ENCODE measurements at places on chromosomes 13 and 19. TPM values are rescaled to one million over a fixed set of nuclear protein-coding genes. Genes with fewer than 3 reads are reported as not detected.

Gene PLEKHA4
- 14.2 TPM for total RNA-seq

DNA sequence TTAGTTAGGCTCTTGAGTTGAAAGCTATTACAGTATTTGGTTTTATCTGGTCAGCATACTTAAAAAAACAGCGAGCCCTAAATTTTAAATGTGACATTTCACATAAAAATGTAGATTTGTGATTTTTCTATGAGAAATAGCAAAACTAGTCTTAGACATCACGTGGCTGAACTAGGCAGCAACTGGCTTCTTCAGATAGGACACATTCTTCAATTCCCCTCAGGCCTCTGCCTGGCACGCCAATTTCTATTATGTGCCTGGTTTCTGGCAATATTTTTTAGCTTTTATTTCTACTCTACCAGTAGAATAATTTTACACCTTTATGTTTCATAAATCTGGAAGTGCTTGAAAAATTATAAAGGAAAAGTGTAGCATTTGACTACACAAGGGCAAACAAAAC is 433.7 kb downstream of the DIAPH3 start:
- DNase-seq = no peak

Gene CHST8
- 0.89 TPM for total RNA-seq

Gene PSG11
- total RNA-seq = not detected

GRCh38 chr13:101127741-101128353 is 288.5 kb downstream of the NALCN start:
- DNase-seq = peak; percentile 66

GRCh38 chr19:53057904-53058580 is 13.5 kb downstream of the ERVV-2 start:
- peak; percentile 45 for DNase-seq

- DNase-seq = no peak
These were observed 21.1 kb downstream of the CHERP start for GRCh38 chr19:16520986-16521624.

Gene ONECUT3
- not detected for total RNA-seq

DNA sequence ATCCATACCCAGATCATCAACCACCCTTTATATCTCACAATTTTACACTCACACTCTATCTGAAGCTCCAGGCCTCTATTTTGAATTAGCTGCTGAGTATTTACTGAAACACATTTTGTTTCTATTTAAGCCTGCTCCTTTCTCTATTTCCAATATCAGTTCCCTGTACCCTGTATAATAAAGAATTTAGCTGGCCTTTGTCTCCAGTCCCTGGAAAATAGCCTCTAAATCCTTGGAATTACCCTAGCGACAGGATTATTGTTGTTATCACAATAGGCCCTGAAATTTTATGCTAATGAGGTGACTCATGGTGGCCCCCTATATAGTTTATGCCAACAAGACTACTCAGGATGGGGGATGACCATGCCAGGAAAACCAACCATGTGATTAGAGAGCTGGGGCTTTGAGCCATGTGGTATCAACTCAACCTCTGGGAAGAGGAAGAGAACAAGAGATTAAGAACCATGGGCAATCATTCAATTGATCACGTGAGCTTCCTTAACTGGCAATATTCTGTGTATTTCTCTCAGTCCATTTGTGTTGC is 72.7 kb downstream of the KATNAL1 start:
- DNase-seq = no peak

Gene ZNF790
- 6.3 TPM for total RNA-seq

DNA sequence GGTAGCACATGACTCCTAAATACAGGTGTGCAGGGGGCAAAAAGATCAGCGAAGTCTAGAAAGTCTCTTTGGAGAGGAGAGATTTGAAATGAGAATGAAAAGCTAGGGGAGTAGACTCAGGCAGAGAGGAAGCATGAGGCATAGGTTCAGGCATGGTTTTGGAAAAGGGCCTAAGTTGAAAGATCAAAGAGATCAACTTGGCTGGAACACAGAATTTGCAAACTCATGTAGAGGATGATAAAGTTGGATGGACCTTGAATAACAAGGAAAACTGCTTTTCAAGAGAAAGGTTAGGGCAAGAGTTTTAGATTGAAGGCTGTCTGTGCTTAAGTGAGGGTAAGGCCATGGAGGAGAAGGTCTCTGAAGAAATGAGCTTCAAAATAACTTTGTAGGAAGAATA is 47.4 kb upstream of the UBAC2 start:
- DNase-seq = peak; percentile 38

DNA sequence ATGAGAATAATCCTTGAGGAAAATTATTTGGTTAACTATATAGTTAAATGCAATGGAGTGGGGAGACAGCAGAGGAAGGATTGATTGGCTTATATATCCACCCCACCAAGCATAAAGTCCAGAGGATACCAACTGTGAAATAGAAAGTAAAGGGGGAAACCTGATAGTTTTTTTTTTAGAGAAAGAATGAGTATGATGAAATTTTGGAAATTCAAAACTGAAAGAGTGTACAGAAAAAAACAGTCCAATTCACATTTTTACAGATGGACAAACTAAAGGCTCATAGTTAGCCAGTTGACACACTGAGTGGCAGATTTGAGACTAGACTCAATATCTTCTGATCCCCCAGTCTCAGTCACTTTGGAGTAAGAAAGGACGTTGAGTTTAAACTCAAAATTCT is 51.1 kb downstream of the FNDC3A start:
- no peak for DNase-seq

Gene VRK3
- 25.4 TPM for total RNA-seq

Measured in GM23248 (cell line).